ENCODE measurements at places on chromosomes 16 and 17.
A peak's percentile ranks its signal among the peaks of the same experiment; 100 is the strongest.

DNA sequence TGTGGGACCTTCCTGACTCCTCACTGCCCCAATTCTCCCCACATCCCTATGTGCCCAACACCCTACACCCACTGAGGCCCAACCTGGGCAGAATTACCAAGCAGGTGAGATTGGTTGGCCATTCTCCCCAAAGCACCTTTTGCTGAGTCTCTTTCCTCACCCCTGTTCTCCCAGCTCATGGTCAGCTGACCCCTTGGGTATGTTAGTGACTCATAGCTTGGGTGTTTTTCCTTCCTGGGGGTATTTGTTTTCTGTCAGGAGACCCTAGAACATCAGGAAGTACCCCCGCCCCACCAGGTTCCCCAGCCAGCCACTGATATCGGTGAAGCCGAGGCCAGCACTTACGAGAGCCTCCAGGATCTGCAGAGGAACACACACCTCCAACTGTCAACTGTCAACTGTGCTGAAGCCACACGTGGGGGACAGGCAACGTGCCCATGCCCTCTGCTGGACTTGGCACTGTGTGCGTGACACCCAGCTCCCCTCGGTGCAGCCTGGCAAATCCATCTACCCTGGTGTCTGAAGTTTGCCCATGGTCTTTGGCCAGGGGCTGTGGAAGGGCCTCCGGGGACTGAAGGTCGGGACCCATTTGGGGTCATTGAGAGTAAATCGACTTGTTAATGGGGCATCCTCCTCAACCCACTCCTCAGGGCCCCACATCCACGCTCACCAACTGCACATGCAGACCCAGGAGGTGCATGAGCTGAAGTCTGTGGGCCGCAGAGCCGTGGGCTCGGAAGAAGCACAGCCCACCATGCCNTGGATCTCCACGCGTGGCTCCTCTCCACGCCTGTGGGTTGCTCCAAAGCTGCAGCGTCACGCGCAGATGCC lies 53.1 kb downstream of the METRNL start:
- no peak for DNase-seq

GRCh38 chr16:88928405-88929090 lies 48.5 kb downstream of the CBFA2T3 start:
- DNase-seq: no peak

GRCh38 chr17:35742896-35743477 lies 10.1 kb downstream of the GAS2L2 start:
- DNase-seq: no peak

- no peak for DNase-seq
Measured at GRCh38 chr17:52213451-52213850, 54.9 kb upstream of the CA10 start.

GRCh38 chr17:76547183-76547641 lies 7.4 kb downstream of the PRCD start:
- no peak for DNase-seq

DNA sequence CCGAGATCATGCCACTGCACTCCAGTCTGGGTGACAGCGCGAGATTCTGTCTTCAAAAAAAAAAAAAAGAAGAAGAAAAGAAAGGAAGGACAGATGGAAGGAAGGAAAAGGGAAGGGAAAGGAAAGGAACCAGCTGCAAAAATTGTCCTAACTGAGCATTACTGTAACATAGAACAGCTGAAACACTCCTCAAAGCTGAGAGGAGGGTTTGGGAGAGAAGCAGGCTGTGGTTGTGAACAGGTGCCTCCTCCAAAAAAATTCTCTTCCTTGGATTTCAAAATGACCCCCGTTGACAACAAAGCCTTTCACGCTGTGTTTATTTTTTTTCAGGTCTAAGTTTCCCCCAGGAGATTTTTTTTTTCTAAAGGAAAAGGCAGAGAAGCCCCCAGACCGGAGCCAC lies 541.4 kb downstream of the WWOX start:
- DNase-seq: no peak

DNA sequence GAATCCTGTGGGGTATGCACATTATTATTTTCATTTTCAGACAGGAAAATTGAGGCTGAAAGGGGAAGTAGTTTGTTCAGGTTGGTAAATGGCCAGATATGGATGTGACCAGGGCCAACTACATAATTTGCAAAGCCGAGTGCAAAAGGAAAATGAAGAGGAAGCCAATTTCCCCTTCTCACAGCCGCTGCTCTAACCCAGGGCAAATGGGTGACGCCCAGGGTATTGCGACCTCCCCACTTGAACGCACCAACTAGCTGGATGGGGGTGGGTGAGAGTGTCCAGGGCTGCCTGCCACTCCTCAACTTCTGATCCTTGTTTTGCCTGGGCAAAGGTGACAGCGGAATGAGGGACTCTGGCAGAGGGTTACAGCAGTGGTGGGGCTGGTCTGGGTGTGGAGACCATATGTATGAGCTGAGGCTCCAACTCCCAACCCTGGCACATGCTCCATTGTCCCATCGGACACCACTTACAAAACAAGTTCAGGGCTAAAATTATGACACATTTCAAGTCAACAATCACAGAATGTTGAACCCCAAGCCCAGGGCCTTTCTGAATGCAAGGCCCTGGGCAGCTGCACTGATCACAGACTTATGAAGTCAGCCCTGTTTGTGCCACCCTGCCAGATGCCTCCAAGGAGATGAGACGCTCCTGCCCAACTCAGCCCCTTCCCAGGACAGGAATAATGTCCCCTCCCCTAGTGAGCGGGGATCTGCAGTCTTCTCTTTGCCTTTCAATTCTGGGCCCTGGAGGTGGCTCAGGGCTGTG lies 1.7 kb downstream of the ANKRD40CL start:
- no peak for DNase-seq

GRCh38 chr16:57949013-57949412 lies 21.9 kb downstream of the CNGB1 start:
- no peak for DNase-seq

- DNase-seq: no peak
Measured at GRCh38 chr16:86212706-86213436, 297.5 kb upstream of the FOXF1 start.

DNA sequence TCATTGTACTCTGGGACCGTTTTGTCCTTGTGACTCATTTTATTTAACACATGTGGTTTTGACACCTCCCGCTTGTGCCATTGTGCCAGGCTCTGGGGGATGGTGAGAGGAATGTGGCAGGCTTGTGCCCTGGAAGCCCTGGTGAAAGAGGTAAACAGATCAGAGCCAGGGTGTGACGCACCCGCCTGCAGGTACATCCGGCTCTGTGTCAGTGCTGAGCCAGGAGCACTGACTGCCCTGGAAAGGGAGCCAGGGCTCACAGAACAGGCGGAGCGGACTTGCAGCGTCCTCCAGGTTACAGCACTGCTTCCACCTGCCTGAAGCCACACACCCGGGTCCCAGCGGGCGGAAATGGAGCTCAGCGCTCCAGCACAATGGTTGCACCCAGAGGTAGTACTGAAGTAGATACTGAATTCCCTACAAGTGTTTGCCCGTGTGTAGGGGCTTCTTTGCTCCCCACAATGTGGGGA lies 30.6 kb downstream of the CDRT15 start:
- DNase-seq: peak; percentile 59

DNA sequence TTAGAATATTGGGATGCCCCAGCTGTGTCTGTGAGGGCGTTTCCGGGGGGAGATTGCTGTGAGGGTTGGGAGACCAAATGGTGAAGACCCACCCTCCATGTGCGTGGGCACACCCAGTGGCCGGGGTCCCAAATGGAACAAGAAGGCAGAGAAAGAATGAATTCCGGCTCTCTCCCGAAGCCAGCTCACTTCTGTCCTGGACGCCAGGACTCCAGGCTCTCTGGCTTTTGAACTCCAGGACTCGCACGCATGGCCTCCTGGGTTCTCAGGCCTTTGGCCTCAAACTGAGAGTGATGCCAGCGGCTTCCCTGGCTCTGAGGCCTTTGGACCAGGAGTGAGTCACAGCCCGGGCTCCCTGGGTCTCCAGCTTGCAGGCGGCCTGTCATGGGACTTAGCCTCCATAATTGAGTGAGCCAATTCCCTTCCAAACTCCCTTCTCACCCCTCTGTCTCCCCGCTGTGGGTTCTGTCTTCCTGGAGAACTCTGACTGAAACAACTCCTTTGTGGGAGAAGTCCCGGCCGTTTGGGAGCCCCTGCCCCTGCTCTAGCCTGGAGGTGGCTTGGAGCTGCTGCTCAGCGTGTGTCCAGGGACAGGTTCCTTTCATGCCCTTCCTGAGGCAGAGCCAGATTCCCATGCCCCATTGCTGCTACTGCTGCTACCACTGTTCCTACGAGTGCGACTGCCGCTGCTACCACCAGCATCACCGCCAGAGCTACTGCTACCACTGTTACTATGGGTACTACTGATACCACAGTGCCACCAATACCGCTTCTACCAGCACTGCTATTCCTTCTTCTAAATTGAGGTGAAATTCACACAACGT lies 49.8 kb upstream of the CBX4 start:
- DNase-seq: no peak

GRCh38 chr17:32445497-32445896 lies 1.2 kb downstream of the PSMD11 start:
- no peak for DNase-seq
